ENCODE measurements at places on chromosomes 11 and 22. TPM values are rescaled to one million over a fixed set of nuclear protein-coding genes. Genes with fewer than 3 reads are reported as not detected.

- peaks cover 3% of the 10 kb centered on the region for H3K27me3 ChIP-seq
- no peaks in the 10 kb centered on the region for H3K36me3 ChIP-seq
- no peak for DNase-seq
- no peak overlapping the region for H3K4me3 ChIP-seq
- no peaks in the 10 kb centered on the region for H3K4me1 ChIP-seq
Observed at GRCh38 chr22:46528121-46528610, 9.3 kb downstream of the CELSR1 start.

GRCh38 chr11:64764753-64765152 lies 5.0 kb upstream of the PYGM start:
- peak overlapping the region; percentile 83 for H3K27ac ChIP-seq
- peaks cover 89% of the 10 kb centered on the region for H3K4me1 ChIP-seq
- no peak for DNase-seq
- no peaks in the 10 kb centered on the region for H3K27me3 ChIP-seq

GRCh38 chr11:35811783-35812182 lies 132.1 kb upstream of the LDLRAD3 start:
- no peaks in the 10 kb centered on the region for H3K27me3 ChIP-seq
- H3K27ac ChIP-seq, result no peak overlapping the region
- no peak for DNase-seq
- no peaks in the 10 kb centered on the region for H3K4me1 ChIP-seq
- no peak overlapping the region for H3K4me3 ChIP-seq
- H3K36me3 ChIP-seq, result peaks cover 22% of the 10 kb centered on the region

- DNase-seq, result no peak
- H3K36me3 ChIP-seq, result no peaks in the 10 kb centered on the region
- no peak overlapping the region for H3K4me3 ChIP-seq
- H3K27ac ChIP-seq, result no peak overlapping the region
- no peaks in the 10 kb centered on the region for H3K27me3 ChIP-seq
Observed at GRCh38 chr11:28675183-28675582, 567.0 kb downstream of the METTL15 start.

DNA sequence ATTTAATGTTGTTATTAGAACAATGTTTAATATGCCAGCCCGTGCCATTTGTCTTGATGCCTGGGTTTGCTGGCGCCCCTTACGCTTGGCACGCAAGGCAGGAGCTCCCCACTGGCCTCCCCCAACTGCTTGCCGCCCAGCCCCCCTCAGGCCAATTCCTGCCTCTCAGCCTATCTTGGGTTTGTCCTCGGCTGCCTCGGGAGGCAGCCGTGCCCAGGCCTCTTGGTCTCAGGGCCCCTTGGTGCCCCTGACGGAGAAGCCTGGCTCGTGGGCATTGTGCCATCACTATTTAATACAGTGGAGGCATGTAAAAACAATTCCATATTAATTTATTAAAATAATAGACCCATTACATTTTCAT lies 119.8 kb downstream of the KCNQ1OT1 start:
- H3K27ac ChIP-seq, result no peak overlapping the region
- no peak overlapping the region for H3K4me3 ChIP-seq
- no peak for DNase-seq
- H3K4me1 ChIP-seq, result no peaks in the 10 kb centered on the region

GRCh38 chr11:123392431-123392830 lies 37.6 kb upstream of the GRAMD1B start:
- H3K4me1 ChIP-seq, result peaks cover 8% of the 10 kb centered on the region
- peaks cover 20% of the 10 kb centered on the region for H3K27me3 ChIP-seq
- H3K4me3 ChIP-seq, result no peak overlapping the region
- H3K36me3 ChIP-seq, result peaks cover 1% of the 10 kb centered on the region
- no peak overlapping the region for H3K27ac ChIP-seq
- DNase-seq, result no peak

The MMP11 gene
- 0.43 TPM for total RNA-seq

DNA sequence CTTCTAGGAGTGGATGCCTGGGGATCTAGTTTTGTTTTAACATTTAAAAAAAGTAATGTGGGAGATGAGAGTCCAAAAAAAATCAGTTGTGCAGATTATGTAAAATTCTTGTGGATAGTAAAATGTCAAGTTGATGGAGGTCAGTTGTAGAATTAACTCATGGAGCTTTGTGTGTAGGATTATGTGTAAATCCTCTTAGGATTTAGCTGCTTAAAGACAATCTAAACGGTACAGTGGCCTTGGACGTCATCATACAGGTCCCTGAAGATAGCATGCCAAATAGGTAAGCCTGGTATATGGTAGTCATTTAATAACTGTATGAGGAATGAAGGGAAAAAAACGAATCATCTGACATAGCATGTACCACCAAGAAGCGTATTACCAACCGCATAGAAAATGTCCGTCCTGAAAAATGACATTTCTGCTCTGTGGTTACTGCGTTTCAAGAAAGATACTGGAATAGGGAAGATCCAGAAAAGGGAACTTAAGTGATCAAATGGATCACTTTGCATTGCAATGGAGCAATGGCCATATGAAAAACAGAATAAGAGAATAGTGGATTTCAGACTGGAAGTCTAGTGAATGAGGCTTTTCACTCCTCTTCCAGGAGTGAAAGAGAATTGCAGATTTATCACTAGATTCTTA lies 61.3 kb downstream of the BCL2L13 start:
- H3K27ac ChIP-seq, result no peak overlapping the region
- no peaks in the 10 kb centered on the region for H3K27me3 ChIP-seq
- no peak for DNase-seq
- H3K4me1 ChIP-seq, result peaks cover 5% of the 10 kb centered on the region

- no peaks in the 10 kb centered on the region for H3K27me3 ChIP-seq
- H3K4me1 ChIP-seq, result peaks cover 64% of the 10 kb centered on the region
- H3K36me3 ChIP-seq, result peaks cover 20% of the 10 kb centered on the region
- H3K4me3 ChIP-seq, result no peak overlapping the region
- no peak for DNase-seq
- no peak overlapping the region for H3K27ac ChIP-seq
Observed at GRCh38 chr11:96275801-96276594, 67.0 kb downstream of the MAML2 start.

The DKK3 gene
- total RNA-seq, result not detected

DNA sequence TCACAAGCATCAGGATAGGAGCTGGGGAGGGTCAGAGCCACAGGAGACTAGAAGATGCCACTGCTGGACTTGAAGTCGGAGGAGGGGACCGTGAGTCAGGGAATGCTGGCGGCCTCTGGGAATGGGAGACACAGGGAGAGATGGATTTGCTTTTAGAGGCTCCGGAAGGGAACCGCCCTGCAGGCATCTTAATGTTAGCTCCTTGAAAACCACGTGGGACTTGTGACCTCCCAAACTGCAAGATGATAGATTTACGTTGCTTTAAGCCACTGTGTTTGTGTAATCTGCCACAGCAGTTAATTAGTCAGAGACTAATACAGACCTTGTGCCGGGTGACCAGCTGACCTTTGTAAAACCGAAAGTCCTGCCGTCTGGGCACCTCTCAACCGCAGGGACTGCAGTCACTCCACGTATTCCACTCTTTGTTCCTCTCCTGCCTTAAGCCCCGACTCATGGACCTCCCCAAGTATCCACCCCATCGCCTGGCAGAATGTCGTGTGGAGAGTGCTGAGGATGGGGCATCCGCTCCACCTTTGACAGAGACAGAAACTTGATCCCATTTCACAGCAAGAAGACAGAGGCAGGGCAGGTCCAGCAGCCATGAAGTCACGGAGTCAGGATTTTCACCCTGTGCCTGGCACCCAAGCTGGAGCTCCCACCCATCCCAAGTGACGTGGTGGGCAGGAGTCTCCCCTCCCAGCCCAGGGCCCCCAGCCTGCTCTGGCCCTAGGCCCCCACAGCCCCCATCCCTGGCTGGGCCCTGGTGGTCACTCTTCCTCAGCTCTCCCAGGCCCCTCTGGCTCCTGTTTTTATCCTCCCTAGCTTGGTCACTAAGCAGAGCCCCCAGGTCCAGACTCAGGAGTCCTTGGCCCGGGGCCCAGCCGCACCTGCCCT lies 19.4 kb upstream of the CTSD start:
- H3K27me3 ChIP-seq, result no peaks in the 10 kb centered on the region
- no peaks in the 10 kb centered on the region for H3K4me1 ChIP-seq
- no peak for DNase-seq
- H3K36me3 ChIP-seq, result no peaks in the 10 kb centered on the region
- no peak overlapping the region for H3K4me3 ChIP-seq
- no peak overlapping the region for H3K27ac ChIP-seq

GRCh38 chr11:43579171-43579918 lies 101.2 kb upstream of the HSD17B12 start:
- DNase-seq, result peak; percentile 58
- H3K27ac ChIP-seq, result no peak overlapping the region
- H3K4me1 ChIP-seq, result peaks cover 54% of the 10 kb centered on the region

DNA sequence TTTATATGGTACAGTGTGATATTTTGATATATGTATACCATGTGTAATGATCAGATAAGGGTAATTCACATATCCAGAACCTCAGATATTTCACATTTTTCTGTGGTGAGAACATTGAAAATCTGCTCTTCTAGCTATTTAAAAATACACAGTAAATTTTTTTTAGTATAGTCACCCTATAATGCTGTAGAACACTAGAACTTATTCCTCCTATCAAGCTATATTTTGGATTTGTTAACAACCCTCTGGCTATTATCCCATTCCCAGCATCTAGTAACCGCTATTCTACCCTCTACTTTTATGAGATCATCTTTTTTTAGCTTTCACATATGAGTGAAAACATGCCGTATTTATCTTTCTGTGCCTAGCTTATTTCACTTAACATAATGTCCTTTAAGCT lies 65.5 kb upstream of the SYT9 start:
- DNase-seq, result no peak
- H3K27me3 ChIP-seq, result peaks cover 8% of the 10 kb centered on the region
- no peak overlapping the region for H3K4me3 ChIP-seq
- no peaks in the 10 kb centered on the region for H3K36me3 ChIP-seq

- H3K36me3 ChIP-seq, result no peaks in the 10 kb centered on the region
- H3K27me3 ChIP-seq, result peaks cover 4% of the 10 kb centered on the region
- no peak overlapping the region for H3K4me3 ChIP-seq
- DNase-seq, result no peak
Observed at GRCh38 chr22:27546157-27546935, 255.2 kb downstream of the MN1 start.

DNA sequence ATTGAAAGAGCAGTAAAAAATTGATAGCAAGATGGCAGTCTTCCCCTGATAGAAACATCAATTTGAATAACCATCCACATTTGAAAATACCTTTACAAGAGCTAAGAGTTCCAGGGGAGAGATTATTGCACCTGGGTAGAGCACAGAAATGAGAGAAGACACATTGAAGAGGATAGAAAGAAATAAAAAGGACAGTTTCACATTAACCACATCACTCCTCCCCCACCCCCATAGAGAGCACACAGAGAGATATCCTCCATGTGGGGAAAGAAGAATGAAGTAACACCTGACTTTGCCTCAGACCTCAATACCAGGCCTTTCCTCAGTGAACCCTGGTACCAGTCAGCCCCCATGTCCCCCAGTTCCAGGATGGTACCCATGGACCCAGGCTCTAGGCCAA lies 486.7 kb downstream of the FAM181B start:
- H3K4me1 ChIP-seq, result no peaks in the 10 kb centered on the region
- no peak for DNase-seq
- no peak overlapping the region for H3K27ac ChIP-seq
- no peak overlapping the region for H3K4me3 ChIP-seq
- no peaks in the 10 kb centered on the region for H3K36me3 ChIP-seq

The APOA5 gene
- not detected for total RNA-seq

The PRR33 gene
- total RNA-seq, result 0.12 TPM

- DNase-seq, result no peak
- peaks cover 3% of the 10 kb centered on the region for H3K27me3 ChIP-seq
Observed at GRCh38 chr11:106105986-106106385, 28.5 kb downstream of the AASDHPPT start.

GRCh38 chr22:29726512-29727130 lies 6.8 kb downstream of the CABP7 start:
- H3K4me1 ChIP-seq, result no peaks in the 10 kb centered on the region
- H3K27ac ChIP-seq, result no peak overlapping the region
- no peaks in the 10 kb centered on the region for H3K36me3 ChIP-seq
- no peak for DNase-seq
- peaks cover 3% of the 10 kb centered on the region for H3K27me3 ChIP-seq

GRCh38 chr22:11598492-11599440 lies 3929.2 kb upstream of the OR11H1 start:
- no peaks in the 10 kb centered on the region for H3K4me1 ChIP-seq
- H3K27me3 ChIP-seq, result no peaks in the 10 kb centered on the region
- no peak for DNase-seq
- no peak overlapping the region for H3K4me3 ChIP-seq
- H3K27ac ChIP-seq, result no peak overlapping the region
- H3K36me3 ChIP-seq, result peaks cover 11% of the 10 kb centered on the region

DNA sequence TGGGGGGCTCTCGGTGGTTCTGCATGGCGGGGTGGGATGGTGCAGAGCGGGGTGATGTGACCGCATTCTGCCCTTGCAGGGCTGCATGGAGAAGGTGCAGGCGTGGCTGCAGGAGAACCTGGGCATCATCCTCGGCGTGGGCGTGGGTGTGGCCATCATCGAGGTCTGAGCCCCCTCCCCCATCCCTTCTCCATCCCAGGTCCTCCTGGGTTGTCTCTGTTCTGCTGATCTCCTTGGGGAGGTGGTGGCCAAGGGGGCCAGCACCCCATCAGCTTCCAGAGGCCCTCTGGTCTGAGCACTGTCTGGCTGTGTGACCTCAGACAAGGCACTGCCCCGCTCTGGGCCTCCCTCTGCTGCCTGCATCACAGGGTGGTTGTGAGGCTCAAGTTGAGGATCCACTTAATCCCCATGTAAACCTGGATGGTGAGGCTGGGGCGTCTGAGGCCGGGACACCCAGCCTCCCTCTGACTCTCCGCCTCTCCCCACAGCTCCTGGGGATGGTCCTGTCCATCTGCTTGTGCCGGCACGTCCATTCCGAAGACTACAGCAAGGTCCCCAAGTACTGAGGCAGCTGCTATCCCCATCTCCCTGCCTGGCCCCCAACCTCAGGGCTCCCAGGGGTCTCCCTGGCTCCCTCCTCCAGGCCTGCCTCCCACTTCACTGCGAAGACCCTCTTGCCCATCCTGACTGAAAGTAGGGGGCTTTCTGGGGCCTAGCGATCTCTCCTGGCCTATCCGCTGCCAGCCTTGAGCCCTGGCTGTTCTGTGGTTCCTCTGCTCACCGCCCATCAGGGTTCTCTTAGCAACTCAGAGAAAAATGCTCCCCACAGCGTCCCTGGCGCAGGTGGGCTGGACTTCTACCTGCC lies 53.3 kb downstream of the CD82 start:
- DNase-seq, result no peak
- H3K27me3 ChIP-seq, result no peaks in the 10 kb centered on the region
- no peak overlapping the region for H3K27ac ChIP-seq
- no peak overlapping the region for H3K4me3 ChIP-seq
- H3K4me1 ChIP-seq, result peaks cover 47% of the 10 kb centered on the region
- peaks cover 38% of the 10 kb centered on the region for H3K36me3 ChIP-seq

DNA sequence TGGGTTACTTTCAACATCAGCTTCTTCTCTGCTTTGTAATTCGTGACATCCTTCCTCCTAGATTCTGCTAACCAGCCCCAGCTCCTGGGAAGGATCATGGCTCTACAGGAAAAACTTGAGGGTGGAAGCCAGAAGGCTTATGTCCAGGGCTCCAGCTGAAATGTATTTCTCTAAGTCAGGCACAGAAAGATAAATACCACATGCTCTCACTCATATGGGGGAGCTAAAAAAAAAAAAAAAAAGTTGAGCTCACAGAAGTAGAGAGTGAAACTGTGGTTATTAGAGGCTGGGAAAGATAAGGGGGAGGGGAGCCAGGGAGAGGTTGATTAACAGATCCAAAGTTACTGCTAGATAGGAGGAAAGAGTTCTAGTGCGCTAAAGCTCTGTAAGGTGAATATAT lies 74.9 kb downstream of the DSCAML1 start:
- no peaks in the 10 kb centered on the region for H3K36me3 ChIP-seq
- H3K27ac ChIP-seq, result no peak overlapping the region
- H3K4me1 ChIP-seq, result no peaks in the 10 kb centered on the region
- DNase-seq, result no peak
- H3K27me3 ChIP-seq, result peaks cover 4% of the 10 kb centered on the region
- H3K4me3 ChIP-seq, result no peak overlapping the region

The MS4A3 gene
- total RNA-seq, result not detected

The KIF18A gene
- total RNA-seq, result 34.7 TPM
